ENCODE measurements at places on chromosomes 11 and 22.
A peak's percentile ranks its signal among the peaks of the same experiment; 100 is the strongest.

DNA sequence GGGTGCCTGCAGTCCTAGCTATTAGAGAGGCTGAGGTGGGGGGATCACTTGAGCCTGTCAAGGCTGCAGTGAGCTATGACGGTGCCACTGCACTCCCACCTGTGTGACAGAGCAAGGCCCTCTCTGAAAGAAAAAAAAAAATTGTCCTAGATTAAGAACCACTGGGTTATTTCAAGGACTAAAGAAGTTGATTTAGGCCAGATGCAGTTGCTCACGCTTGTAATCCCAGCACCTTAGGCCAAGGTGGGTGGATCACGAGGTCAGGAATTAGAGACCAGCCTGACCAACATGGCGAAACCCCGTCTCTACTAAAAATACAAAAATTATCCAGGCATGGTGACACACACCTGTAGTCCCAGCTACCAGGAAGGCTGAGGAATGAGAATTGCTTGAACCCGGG lies 129.0 kb downstream of the MRTFA start:
- DNase-seq, result no peak

GRCh38 chr11:133947321-133947756 lies 9.4 kb downstream of the IGSF9B start:
- peak; percentile 45 for DNase-seq

DNA sequence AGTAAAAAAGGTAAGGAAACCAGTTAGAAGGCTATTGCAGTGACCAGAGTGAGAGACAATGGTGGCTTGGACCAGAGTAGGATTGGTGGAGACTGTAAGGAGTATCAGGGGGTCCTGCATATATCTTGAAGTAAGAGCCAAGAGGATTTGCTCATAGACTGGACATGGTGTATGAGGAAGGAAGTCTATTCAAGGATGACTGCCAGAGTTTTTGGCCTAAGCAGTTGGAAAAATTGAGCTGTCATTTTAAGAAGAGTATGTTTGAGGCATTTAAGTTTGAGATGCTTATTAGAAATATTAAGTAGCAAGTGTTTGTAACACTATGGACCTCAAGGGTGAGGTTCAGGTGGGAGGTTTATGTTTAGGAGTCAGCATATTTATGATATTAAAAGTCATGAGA lies 596.6 kb downstream of the METTL15 start:
- DNase-seq, result no peak

- no peak for DNase-seq
These were observed 66.3 kb upstream of the NAV2 start for GRCh38 chr11:19646308-19646707.

DNA sequence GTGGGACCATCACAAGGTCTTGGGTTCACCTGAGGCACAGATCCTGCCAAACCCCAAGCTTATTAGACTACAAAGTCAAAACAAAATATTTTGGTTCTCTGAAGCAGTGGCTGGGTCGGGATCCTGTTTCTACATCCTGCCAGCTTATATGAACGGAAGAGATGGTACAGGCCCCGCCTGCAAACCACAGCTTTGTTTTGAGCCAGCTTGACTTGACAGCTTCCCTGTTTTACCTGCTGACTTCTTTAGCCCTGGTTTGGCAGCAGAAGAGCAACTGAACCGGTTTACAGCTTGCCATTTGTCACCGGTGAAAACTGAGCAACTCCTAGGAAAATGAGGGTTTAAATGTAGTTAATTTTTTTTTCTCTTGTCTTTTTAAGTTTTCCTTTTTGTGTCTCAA lies 11.4 kb downstream of the PACS1 start:
- peak; percentile 68 for DNase-seq

- DNase-seq, result no peak
These were observed 712.3 kb downstream of the METTL15 start for GRCh38 chr11:28820296-28820989.

DNA sequence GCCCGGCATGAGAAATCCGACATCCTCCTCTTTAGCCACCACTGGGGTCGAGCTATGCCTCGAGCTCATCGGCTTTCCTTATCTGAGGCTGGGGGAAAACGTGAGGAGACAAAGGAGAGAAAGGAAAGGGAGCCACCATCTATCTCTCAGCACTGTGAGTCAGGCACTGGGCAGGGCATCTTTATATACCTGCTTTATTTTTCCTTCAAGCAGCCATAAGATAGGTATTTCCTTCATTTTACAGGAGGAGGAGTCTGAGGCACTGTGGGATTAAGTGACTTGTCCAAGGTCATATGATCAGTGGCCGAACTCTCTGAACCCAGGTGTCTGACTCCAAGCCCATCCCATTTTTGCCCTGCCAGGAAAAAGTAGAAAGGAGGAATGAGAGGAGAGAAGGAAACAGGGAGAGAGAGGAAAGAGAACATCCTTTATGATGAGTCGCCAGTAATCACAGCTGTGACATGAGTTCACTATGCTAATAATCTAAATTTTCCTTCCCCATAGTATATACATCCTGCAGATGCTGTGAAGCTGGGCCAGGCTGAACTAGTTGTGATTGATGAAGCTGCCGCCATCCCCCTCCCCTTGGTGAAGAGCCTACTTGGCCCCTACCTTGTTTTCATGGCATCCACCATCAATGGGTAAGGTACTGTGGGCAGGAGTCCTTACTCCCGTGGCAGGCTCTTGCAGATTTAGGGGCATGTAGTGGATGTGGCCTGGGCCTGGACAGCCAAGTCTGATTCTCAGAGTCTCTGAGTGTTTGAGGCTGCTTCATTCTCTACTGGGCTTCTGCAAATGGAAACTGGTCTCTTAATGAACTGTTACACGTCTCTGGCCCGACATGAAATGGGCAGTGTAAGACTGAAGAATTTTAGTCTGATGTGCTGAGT lies 21.8 kb downstream of the NAT10 start:
- no peak for DNase-seq

DNA sequence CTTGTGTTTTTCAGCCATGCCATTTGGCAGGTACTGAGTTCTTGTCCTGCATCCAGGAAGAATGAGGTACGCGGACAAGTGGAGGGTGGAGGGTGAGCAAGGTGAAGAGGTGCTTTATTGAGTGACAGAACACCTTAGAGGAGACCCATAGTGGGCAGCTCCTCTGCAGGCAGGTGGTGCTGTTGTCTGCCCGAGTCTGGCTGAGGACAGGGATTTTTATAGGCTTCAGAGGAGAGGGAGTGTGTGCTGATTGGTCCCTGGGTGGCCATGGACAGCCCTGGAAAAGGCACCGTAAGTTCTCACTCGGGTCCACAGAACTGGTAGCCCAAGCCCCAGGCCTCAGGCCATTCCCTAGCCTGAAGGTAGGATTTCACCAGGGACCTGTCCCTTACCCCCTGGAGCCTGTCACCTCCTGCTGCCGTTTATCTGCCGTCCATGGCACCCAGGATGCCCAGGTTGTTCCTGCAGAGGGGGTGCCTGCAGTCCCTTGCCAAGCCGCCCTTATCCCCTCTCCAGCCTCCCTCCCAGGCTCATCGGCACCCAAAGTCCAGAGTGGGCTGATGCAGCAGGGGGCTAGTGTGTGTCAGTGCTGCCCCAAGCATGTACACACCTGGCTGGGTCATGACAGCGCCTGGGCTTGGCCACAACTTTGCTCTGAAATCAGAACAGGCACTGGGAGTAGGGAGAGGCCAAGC lies 213.6 kb downstream of the LRRC4C start:
- no peak for DNase-seq
